ENCODE measurements at places on chromosomes 7 and 10.

DNA sequence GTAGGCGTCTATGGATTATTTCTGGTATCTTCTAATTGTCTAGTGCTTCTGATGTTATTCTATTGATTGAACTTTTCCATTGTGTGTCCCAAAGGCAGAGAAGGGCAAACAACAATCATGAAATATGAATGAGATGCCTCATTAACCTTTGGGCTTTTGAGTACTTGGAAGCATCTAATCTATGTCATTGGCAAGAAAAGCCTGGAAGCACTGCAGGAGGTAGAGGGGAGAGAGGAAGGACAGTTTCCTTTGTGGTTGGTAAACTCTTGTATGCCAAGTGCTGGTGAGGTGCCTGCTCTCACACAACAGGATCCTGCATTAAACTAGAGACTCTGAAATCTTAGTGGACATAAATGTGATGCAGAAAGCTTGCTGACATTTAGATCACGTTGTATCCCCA is 155.2 kb upstream of the TPK1 start:
- DNase-seq, result no peak

- DNase-seq, result peak; percentile 83
Measured at GRCh38 chr7:80134536-80135308, at the start of gene GNAI1. GNAI1 (plus strand) TSS chr7:80134831; CDS start chr7:80135161, 330 bp downstream.

DNA sequence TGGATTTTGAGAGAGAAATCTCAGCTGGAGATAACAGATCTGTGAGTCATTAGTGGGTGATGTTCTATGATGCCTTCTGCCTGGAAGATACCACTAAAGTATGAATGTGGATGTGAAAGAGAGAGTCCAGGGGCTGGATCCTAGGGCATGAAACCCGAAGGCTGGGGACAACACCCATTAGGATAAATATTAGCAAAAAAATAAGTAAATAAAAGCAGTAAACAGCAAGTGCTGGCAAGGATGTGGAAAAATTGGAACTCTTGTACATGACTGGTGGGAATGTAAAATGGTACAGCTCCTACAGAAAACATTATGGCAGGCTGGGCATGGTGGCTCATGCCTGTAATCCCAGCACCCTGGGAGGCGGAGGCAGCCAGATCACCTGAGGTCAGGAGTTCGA is 16.6 kb upstream of the MGMT start:
- DNase-seq, result no peak

DNA sequence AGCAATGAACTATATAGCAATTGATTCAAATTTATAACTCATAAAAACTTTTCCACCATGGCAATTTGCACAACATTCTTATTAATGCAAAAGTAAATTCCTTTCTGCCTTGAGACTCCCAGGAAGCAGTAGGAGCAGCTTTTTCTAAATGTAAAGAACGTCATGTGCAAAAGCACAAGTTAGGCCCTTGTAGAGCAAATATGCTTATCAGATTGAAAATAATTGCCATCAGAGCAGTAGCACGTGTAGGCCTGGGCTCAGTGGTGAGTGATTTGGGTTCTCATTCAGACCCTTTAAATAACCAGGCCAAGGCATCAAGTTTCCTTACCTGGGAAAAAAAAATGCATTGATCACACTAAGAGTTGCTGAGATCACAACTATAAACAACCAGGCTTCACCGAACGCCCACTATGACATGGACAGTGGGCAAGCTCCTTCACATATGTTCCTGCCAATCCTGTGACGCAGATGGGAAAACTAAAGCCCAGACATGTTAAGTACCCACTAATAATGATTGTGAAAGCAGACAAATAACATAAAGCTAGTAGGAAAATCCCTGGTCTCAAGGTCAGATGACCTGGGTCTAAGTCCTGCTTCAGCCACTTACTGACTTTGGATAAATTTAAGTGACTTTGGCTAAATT is 22.1 kb upstream of the SAR1A start:
- no peak for DNase-seq

DNA sequence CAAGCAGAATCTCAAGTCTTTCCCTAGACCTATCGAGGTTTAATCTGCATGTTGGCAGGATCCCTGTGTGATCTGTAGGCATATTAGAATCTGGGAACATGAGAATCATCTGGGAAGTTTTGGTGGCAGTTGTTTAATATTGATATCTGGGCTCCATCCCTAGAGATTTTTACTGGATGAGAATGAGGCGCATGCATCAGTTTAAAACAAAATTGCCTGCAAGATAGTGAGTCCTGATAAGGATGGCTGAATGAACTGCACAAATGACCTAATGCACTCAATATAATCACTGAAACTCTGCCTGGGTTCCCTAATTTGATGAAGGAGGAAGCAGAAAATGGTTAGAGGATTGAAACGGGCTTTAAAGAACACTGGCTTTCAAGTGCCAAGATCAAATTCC is 218.0 kb downstream of the FGFR2 start:
- DNase-seq, result no peak

DNA sequence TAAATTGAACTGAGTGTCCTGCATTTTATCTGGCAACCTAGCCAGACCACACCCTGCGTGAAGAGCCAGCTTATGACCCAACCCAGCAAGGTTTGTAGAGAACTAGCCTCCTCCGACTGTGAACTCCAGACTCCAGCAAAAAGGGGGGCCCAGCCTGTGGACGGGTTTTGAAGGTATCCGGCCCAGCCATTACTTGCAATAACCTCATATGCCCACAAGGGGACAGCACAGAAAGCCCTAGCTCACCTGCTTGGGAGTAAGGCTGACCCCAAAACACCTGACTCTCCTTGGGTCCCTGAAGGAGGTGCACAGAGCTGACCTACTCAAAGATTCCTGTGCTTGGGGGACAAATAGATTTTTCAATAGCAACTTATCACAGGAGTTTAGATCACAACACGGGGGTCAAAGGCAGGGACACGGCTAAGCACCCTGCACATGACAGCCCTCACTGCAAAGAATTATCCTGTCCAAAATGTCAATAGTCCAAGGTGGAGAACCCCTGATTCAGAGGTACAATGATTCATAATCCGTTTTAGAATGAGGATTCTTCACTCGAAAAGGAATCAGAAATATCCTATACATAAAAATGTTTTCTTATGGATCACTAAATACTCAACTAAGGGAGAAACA is 4.6 kb downstream of the TRPV6 start:
- peak; percentile 11 for DNase-seq

- DNase-seq, result no peak
Measured at GRCh38 chr7:150502519-150502918, 12.2 kb upstream of the GIMAP7 start.

- DNase-seq, result no peak
Measured at GRCh38 chr7:22052674-22053365, 107.1 kb upstream of the CDCA7L start.

DNA sequence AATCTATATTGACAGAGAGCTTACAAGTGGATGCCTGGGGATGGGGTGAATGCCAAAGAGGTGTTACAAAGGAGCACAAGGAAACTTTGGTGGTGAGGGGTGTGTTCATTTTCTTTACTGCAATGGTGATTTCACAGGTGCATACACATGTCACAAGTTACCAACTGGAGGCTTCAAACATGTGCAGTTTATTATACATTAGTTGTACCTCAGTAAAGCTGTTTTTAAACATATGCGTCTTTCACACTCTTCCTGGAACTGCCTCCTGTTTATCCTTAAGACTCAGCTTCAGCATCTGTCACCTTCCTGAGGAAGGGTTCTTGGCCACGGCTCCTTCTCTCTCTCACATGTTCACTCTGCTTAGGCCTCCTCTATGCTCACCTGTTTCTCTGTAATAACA is 731.5 kb downstream of the PARD3 start:
- no peak for DNase-seq

DNA sequence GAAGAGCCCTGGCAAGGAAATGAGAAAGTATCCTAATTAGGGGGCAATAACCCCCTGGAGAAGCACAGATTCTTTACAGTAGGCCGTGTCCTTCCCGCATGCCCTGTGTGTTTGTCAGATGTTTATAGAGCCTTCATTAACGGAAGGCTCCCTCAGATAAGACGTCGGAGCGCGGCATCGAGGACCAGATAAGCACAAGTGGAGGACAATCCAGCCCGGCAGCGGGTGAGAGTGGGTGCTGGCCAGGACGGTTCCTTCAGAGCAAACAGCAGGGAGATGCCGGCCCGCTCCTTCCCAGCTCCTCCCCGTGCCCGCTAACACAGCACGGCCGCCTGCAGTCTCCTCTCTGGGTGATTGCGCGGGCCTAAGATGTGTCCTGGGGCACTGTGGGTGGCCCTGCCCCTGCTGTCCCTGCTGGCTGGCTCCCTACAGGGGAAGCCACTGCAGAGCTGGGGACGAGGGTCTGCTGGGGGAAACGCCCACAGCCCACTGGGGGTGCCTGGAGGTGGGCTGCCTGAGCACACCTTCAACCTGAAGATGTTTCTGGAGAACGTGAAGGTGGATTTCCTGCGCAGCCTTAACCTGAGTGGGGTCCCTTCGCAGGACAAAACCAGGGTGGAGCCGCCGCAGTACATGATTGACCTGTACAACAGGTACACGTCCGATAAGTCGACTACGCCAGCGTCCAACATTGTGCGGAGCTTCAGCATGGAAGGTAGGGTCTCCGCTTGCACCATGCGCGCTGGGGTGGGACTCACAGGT is at the start of gene GDF2:
TSS of gene GDF2 (plus strand) at position 155 of the 762 bp plus-strand sequence. CDS start at position 370, 215 bp downstream.
- DNase-seq, result no peak

DNA sequence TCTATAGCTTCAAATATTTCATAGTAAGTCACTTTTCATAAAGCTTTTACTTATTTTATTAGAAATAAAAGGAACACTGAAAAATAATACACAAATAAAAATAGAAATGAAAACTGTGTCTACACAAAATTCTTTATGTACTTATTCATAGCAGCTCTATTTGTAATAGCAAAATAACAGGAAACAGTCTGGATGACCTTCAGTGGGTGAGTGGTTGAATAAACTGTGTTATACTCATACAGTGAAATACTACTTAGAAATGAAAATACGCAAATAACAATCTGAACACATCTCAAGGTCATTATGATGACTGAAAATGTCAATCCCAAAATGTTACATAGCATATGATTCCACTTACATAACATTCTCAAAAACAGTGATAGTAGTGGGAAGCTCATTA is 138.7 kb upstream of the PCLO start:
- no peak for DNase-seq

GRCh38 chr7:113705439-113705838 is 213.4 kb downstream of the PPP1R3A start:
- DNase-seq, result no peak

- no peak for DNase-seq
Measured at GRCh38 chr7:122013065-122013464, 131.0 kb downstream of the AASS start.

GRCh38 chr7:12158334-12159060 is 52.6 kb upstream of the TMEM106B start:
- DNase-seq, result no peak

DNA sequence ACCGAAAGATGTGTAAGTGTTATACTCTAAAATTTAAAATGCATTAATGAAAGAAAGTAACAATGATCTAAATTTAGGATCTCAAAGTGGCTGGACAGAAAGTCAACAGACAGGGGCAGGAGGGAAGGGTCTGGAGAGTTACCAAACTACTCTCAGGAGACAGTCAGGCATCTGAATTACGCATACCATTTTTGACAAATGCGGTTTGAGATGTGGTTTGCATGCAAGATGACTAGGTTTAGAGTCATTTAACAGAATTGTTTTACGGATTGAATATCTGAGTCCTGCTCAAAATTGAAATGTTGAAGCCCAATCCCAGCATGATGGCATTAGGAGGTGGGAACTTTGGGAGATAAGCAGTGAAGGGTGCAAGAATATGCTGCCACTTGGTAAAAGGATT is 314.1 kb downstream of the WDR11 start:
- DNase-seq, result no peak

DNA sequence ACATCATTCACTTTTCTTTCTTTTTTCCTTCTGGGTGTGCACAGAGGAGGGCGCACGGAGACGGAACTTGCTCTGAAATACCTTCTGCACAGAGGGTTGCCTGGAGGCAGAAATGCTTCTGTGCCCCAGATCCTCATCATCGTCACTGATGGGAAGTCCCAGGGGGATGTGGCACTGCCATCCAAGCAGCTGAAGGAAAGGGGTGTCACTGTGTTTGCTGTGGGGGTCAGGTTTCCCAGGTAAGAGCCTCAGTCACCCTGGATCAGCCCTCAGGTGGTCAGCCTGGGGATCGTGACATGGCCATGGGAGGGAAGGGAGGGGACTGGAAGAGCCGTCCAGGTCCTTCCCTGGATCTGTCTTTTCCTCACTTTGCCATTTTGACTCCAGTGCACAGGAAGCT is 33.6 kb downstream of the VWA2 start:
- no peak for DNase-seq

- no peak for DNase-seq
Measured at GRCh38 chr10:5509236-5509635, 9.9 kb upstream of the CALML5 start.

DNA sequence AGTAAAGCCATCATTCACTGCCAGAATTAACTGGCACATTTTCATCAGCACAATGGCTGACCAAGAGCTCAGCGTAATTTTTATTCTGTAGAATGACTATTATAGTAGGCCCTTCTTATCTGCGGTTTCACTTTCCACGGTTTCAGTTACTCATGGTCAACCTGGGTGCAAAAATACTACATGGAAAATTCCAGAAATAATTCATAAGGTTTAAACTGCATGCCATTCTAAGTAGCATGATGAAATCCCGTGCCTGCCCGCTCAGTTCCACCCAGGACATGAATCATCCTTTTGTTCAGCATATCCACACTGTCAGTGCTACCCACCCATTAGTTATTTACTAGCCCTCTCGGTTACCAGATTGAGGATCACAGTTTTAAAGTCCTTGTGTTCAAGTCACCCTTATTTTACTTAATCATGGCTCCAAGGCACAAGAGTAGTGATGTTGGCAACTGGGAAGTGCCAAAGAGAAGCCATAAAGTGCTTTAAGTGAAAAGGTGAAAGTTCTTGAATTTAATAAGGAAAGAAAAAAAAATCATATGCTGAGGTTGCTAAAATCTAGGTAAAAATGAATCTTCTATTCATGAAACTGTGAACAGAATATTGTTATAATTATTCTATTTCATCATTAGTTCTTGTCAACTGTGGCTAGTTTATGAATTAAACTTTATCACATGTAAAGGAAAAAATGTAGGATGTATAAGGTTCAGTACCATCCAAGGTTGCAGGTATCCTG is 204.9 kb downstream of the DOCK4 start:
- no peak for DNase-seq

Measured in progenitor cell of endocrine pancreas (in vitro differentiated cells).